Cardiac muscle cell (in vitro differentiated cells and primary cell): ENCODE measurements at places on chromosomes 2 and 18. TPM values are rescaled to one million over a fixed set of nuclear protein-coding genes. Genes with fewer than 3 reads are reported as not detected.
A peak's percentile ranks its signal among the peaks of the same experiment; 100 is the strongest.

- no peak overlapping the region for H3K27ac ChIP-seq
- H3K4me1 ChIP-seq = peaks cover 4% of the 10 kb centered on the region
- H3K27me3 ChIP-seq = no peaks in the 10 kb centered on the region
- no peaks in the 10 kb centered on the region for H3K36me3 ChIP-seq
Measured at GRCh38 chr2:1586251-1586922, 157.9 kb downstream of the PXDN start.

GRCh38 chr2:196143730-196144131 is 27.6 kb downstream of the STK17B start:
- no peak overlapping the region for H3K4me3 ChIP-seq
- H3K36me3 ChIP-seq = peaks cover 7% of the 10 kb centered on the region
- no peaks in the 10 kb centered on the region for H3K27me3 ChIP-seq
- no peak overlapping the region for H3K27ac ChIP-seq

GRCh38 chr2:138373993-138374408 is 127.6 kb upstream of the SPOPL start:
- no peak overlapping the region for H3K27ac ChIP-seq
- no peaks in the 10 kb centered on the region for H3K36me3 ChIP-seq
- peak; percentile 46 for DNase-seq
- H3K27me3 ChIP-seq = no peaks in the 10 kb centered on the region
- no peak overlapping the region for H3K4me3 ChIP-seq
- no peaks in the 10 kb centered on the region for H3K4me1 ChIP-seq

- H3K4me3 ChIP-seq = no peak overlapping the region
- no peak for DNase-seq
- no peaks in the 10 kb centered on the region for H3K27me3 ChIP-seq
- peaks cover 10% of the 10 kb centered on the region for H3K4me1 ChIP-seq
- H3K36me3 ChIP-seq = no peaks in the 10 kb centered on the region
Measured at GRCh38 chr2:134508391-134508790, 210.4 kb downstream of the TMEM163 start.

- no peak for DNase-seq
- H3K27ac ChIP-seq = no peak overlapping the region
- H3K4me1 ChIP-seq = peaks cover 12% of the 10 kb centered on the region
- no peak overlapping the region for H3K4me3 ChIP-seq
Measured at GRCh38 chr2:203719456-203720410, 13.3 kb downstream of the CD28 start.

GRCh38 chr2:122070241-122070731 is 314.8 kb downstream of the TSN start:
- no peak overlapping the region for H3K27ac ChIP-seq
- H3K36me3 ChIP-seq = no peaks in the 10 kb centered on the region
- no peak overlapping the region for H3K4me3 ChIP-seq
- no peak for DNase-seq

- no peak overlapping the region for H3K4me3 ChIP-seq
- no peaks in the 10 kb centered on the region for H3K4me1 ChIP-seq
- DNase-seq = no peak
- H3K27ac ChIP-seq = no peak overlapping the region
Measured at GRCh38 chr2:5472673-5473072, 219.5 kb upstream of the SOX11 start.

DNA sequence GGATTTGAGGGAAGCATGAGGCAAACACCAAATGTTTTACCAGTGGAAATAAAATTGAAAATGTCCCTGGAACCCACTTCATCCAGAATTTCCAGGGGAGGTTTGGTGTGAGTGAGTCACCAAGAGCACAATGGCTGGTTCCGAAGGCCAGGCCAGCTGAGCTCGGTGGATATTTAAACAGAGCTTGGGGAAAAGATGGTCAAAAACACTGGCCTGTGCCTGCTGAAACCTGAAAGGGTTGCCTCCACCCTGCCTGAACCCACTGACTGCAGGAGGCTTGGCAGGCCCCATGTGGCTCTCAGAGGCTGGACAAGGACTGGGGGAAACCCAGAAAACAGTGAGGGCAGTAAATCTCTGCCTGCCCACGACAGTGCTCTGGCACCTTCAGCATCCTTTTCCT is 93.9 kb downstream of the TTC32 start:
- no peak for DNase-seq
- H3K27ac ChIP-seq = no peak overlapping the region
- H3K36me3 ChIP-seq = no peaks in the 10 kb centered on the region
- H3K4me1 ChIP-seq = no peaks in the 10 kb centered on the region

GRCh38 chr18:61869636-61870035 is 23.2 kb downstream of the RNF152 start:
- no peaks in the 10 kb centered on the region for H3K4me1 ChIP-seq
- H3K27ac ChIP-seq = no peak overlapping the region
- no peaks in the 10 kb centered on the region for H3K27me3 ChIP-seq
- no peak overlapping the region for H3K4me3 ChIP-seq
- no peaks in the 10 kb centered on the region for H3K36me3 ChIP-seq

CFAP53 gene
- total RNA-seq = 0.56 and 3.9 TPM in 2 replicates

GALNT14 gene
- 1.1 and 1.2 TPM in 2 replicates for total RNA-seq

DUSP2 gene
- 0.89 and 3.0 TPM in 2 replicates for total RNA-seq
